ENCODE measurements at places on chromosomes 16 and 17. TPM values are rescaled to one million over a fixed set of nuclear protein-coding genes. Genes with fewer than 3 reads are reported as not detected.
A peak's percentile ranks its signal among the peaks of the same experiment; 100 is the strongest.

DNA sequence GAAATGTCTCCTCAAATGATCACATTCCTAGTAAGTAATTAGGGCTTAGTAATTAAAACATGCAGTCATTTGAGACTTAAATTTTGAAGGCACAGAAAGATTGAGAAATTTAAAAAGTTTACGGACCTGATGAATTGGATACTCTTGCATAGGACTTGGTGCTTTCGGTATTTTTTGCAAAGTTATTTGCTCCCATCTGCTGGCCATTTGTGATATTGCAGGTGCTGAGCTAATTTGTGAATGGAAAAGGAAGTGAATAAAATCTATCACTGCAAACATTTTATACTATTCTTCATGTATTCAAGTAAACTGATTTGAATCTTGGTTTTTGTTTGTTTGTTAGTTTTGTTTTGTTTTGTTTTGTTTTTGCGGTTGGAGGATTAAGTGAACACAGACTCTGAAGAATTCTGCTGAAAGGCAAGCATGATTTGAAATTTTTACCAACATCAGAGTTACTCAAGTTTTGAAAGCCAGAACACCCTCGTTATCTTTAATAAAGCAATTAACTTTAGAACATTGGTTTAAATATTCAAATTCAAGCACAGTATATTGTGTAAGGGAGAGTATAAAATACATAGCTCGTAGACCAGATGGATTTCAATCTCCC is 689.5 kb upstream of the RBFOX1 start:
- no peaks in the 10 kb centered on the region for H3K36me3 ChIP-seq
- H3K4me1 ChIP-seq: no peaks in the 10 kb centered on the region
- H3K4me3 ChIP-seq: no peak overlapping the region
- no peaks in the 10 kb centered on the region for H3K27me3 ChIP-seq
- H3K27ac ChIP-seq: no peak overlapping the region

DNA sequence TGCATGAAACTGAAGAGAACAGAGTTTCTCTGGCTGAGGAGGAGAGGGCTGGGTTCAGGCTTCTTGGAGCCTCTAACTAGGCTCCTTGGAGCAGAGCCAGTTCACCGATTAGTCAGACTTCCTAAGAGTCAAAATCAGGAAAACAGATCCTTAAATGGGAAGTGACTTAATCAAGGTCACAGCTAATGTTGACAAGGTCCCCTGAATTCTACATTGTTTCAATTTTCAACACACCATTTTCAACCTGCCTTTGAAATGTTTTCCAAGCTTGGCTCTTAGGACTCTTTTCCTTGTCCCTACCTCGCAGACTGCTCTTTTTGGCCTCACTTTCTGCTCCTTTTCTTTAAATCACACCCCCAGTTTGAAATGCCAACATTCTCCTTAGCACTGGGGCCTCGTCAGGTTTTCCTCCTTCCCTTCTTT is 16.3 kb downstream of the MYL4 start:
- DNase-seq: peak; percentile 77
- H3K4me1 ChIP-seq: peaks cover 30% of the 10 kb centered on the region
- no peaks in the 10 kb centered on the region for H3K36me3 ChIP-seq

DNA sequence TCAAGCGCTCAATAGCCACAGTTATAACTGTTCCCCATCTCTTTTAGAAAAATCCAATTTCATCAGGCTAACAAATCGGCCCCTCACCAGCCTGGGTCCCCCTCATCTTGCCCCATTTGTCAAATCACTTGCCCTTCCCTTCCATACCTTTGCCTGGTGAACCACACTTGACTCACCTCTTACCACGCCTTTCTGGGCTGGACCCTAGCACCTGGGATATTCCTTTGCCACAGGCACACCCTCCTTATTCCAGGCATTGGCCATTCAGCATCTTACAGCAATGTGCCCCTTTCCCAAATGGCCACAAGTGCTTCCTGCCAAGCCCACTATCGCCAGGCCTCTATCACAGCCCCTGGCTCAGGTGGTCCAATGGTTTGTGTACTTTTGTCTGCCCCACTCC is 14.9 kb downstream of the CMTM4 start:
- H3K27me3 ChIP-seq: no peaks in the 10 kb centered on the region
- H3K27ac ChIP-seq: no peak overlapping the region
- DNase-seq: no peak
- no peak overlapping the region for H3K4me3 ChIP-seq
- H3K36me3 ChIP-seq: no peaks in the 10 kb centered on the region

- H3K27me3 ChIP-seq: peaks cover 3% of the 10 kb centered on the region
- no peak overlapping the region for H3K27ac ChIP-seq
- H3K4me3 ChIP-seq: no peak overlapping the region
- no peaks in the 10 kb centered on the region for H3K36me3 ChIP-seq
- no peak for DNase-seq
Measured at GRCh38 chr17:68682903-68683302, 81.7 kb upstream of the FAM20A start.

DNA sequence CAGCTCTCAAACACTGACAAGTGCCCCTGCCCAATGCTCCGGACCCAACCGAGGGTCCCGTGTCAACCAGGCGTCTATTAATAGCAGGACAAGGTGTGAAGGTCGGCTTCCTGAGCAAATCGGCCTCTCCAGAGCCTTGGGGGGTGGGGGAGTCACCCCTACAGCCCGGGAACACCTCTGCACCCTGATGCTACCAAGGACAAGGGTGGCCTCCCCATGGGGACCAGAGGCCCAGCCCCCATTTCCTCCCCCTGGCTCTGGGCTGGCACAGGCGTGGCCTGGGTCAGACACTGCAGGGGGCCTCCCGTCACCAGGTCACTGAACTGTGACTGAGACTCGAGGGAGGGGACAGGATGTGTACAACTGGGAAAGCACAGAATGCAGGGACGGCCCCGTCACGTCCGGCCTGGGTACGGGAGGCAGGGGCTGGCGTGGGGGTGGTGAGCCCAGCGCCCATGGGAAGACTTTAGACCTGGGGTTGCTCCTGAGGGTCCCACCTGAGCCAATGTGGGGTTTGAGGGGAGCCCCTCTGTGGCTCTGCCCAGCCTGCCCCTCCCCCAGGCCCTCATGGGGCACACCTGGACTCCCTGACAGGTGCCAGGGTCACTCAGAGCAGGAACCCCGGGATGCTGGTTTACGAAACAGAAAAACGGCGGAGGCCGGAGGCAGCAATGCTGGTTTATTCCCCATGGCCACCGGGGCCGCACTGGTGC is 579 bp upstream of the CYBA start:
- H3K27me3 ChIP-seq: no peaks in the 10 kb centered on the region
- no peak overlapping the region for H3K27ac ChIP-seq
- peaks cover 8% of the 10 kb centered on the region for H3K36me3 ChIP-seq
- peaks cover 11% of the 10 kb centered on the region for H3K4me1 ChIP-seq
- DNase-seq: peak; percentile 93
- peak overlapping the region; percentile 85 for H3K4me3 ChIP-seq

DNA sequence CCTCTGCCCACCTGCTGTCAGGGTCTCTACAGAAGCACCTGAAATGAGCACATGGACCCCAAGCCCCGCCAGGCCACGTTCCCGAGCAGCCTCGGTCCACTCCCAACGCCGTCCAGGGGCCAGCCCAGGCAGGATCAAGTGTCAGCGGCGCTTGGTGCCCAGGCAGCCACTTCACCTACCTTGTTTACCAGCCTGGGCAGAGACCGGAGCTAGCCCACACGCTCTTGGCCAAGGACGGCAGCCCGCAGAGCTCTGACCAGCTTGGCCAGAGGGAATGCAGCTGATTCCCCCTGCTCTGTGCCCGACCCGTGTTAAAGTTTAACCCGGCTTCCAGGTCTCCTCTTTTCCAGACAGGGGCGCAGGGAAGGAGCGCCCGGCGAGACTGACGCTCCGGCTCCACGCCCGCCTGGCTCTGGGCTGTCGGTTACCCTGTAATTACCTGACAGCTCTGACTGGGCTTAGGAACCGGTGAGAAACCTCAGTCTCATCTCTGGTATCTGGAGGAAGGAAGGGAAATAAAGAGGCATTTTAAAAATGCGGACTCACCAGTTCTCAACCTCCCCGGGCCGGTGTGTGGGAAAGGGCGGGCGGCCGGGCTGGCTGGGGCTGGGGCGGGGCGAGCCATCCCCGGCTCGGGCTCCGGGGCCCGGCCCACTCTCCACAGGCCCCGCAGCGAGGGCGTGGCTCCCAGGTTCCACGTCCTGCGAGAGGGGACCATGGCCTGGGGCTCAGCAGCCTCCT is 4.6 kb downstream of the KIFC3 start:
- DNase-seq: no peak
- no peaks in the 10 kb centered on the region for H3K27me3 ChIP-seq
- peaks cover 23% of the 10 kb centered on the region for H3K4me1 ChIP-seq
- no peak overlapping the region for H3K4me3 ChIP-seq

DNA sequence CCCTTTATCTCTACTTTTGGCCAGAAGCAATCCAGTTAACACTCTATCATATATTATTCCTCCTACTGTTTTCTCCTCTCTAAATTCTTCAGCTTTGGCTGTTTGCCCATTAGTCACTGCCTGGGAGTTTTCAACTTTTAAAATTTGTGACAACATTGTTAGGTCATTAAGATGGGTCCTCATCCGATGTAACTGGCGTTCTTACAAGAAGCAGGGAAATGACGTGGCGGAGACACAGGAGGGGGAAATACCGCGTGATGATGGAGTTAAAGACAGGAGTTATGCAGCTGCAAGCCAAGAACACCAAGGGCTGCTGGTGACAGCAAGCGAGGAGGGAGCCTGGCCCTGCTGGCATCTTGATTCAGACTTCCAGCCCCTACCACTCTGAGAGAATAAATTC is 34.8 kb upstream of the CPHXL start:
- DNase-seq: peak; percentile 86
- no peak overlapping the region for H3K27ac ChIP-seq
- H3K4me3 ChIP-seq: no peak overlapping the region
- no peaks in the 10 kb centered on the region for H3K27me3 ChIP-seq

- no peak overlapping the region for H3K27ac ChIP-seq
- no peaks in the 10 kb centered on the region for H3K4me1 ChIP-seq
Measured at GRCh38 chr16:86210403-86211193, 299.7 kb upstream of the FOXF1 start.

- H3K4me3 ChIP-seq: peak overlapping the region; percentile 67
- H3K27ac ChIP-seq: no peak overlapping the region
- H3K36me3 ChIP-seq: no peaks in the 10 kb centered on the region
- no peaks in the 10 kb centered on the region for H3K27me3 ChIP-seq
Measured at GRCh38 chr16:67993207-67994039, 5.9 kb downstream of the DPEP2 start.

DNA sequence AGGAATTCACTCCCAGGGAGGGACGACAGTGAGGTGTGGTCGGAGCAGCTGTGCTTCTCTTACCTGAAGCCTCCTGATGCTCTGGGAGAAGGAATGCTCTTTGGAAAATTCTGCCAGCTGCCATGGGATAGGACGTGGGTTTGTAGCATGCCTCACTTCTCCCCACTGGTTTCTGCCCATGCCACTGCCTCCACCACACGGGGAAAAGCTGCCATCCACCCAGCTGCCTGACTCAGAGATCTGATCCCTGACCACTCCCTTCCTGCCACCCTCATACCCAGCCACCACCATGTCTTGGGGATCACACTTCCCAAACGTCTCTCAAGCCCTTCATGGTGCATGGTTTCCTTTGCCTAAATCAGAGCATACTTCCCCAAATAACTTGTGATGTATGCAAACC is 80.0 kb downstream of the CPPED1 start:
- H3K36me3 ChIP-seq: no peaks in the 10 kb centered on the region
- peaks cover 1% of the 10 kb centered on the region for H3K4me1 ChIP-seq
- H3K27ac ChIP-seq: no peak overlapping the region
- peak; percentile 60 for DNase-seq

DNA sequence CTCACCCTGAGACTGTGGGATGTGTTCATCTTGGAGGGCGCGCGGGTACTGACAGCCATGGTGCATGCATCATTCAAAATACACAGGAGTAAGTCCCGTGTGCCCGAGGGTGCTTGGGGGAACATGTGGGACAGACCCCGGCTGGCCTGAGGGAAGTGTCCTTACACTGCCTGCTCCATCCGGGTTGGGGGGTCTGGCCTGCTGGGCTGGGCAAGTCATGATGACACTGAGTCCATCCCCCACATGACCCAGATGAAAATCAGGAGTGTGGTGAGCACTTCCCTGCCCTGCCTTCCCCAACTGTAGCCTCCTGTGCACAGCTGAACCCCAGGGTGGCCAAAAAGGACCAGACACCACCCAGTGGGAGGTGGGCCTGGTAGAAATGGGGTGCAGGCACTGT is 10.8 kb downstream of the TBC1D26 start:
- DNase-seq: peak; percentile 56
- H3K36me3 ChIP-seq: no peaks in the 10 kb centered on the region
- peaks cover 18% of the 10 kb centered on the region for H3K27me3 ChIP-seq
- H3K27ac ChIP-seq: no peak overlapping the region
- no peak overlapping the region for H3K4me3 ChIP-seq
- no peaks in the 10 kb centered on the region for H3K4me1 ChIP-seq

DNA sequence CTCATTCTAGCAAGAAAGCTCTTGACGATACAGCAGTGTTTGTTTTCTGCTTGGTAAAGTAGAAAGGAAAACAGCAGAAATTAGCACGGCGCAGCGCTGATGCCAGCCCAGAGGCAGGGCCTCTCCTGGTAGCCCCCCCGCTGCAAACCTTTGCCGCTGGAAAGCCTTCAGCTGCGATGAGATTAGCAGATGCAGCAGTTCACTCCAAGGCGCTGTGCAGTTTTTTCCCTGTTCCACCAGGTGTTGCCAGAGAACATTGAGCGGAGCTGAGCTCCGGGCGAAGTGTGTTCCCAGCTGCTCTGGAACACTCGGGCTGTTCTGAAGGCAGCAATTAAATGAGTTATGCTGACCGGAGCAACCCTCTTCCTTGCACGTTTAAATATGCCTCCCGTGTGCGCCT is 72.5 kb downstream of the RBFOX1 start:
- no peak for DNase-seq
- H3K27ac ChIP-seq: no peak overlapping the region
- no peaks in the 10 kb centered on the region for H3K27me3 ChIP-seq

DNA sequence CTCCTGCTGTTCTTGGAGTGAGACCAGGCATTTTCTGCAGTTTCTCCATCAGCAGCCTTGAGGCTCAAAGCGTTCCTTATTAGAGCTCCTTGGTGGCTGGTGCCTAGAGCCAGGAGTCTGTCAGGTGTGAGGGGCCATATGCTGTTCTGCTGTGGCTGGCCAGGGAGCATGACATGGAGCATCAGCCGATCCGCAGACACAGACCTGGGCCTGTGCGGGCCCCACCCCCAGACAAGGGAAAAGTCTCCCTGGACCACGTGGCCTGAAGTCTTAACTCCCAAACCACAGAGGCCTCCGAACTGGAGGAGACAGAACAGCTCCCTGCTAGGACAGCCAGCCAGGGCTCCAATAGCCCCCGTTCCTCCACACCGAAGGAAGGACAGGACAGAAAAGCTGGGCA is 162.7 kb upstream of the CIBAR2 start:
- DNase-seq: no peak
- H3K36me3 ChIP-seq: no peaks in the 10 kb centered on the region
- no peaks in the 10 kb centered on the region for H3K4me1 ChIP-seq
- H3K4me3 ChIP-seq: no peak overlapping the region

RCVRN gene
- not detected for total RNA-seq

CD300H gene
- total RNA-seq: not detected

COX6A2 gene
- not detected for total RNA-seq

KCNH6 gene
- not detected for total RNA-seq
